ENCODE measurements at places on chromosomes 5 and 9. TPM values are rescaled to one million over a fixed set of nuclear protein-coding genes. Genes with fewer than 3 reads are reported as not detected.

The IL4 gene
- not detected for total RNA-seq

The GKAP1 gene
- total RNA-seq, result 16.2 TPM

The TYRP1 gene
- not detected for total RNA-seq

The CMBL gene
- 0.21 TPM for total RNA-seq

The SCGB3A2 gene
- total RNA-seq, result not detected

The SLC38A9 gene
- total RNA-seq, result 32.6 TPM

The PRR16 gene
- not detected for total RNA-seq

The NUTM2G gene
- not detected for total RNA-seq

The SPATA6L gene
- total RNA-seq, result 4.1 TPM

The LRRC70 gene
- total RNA-seq, result 13.0 TPM

The TMEM38B gene
- 17.5 TPM for total RNA-seq

The COL23A1 gene
- total RNA-seq, result 0.13 TPM

The ACOT12 gene
- total RNA-seq, result 1.1 TPM

The ARL10 gene
- total RNA-seq, result 9.2 TPM

The LHX3 gene
- total RNA-seq, result not detected

The LCP2 gene
- 293 TPM for total RNA-seq

The NACC2 gene
- total RNA-seq, result 8.2 TPM

The SHISAL2B gene
- total RNA-seq, result not detected

The ACTBL2 gene
- total RNA-seq, result not detected

The PRRX2 gene
- total RNA-seq, result not detected

The SLC34A3 gene
- total RNA-seq, result 0.16 TPM

The IL5 gene
- total RNA-seq, result not detected

The GADD45G gene
- 0.59 TPM for total RNA-seq

The FABP6 gene
- total RNA-seq, result not detected

The EPB41L4A gene
- 0.30 TPM for total RNA-seq

The PLGRKT gene
- total RNA-seq, result 31.7 TPM

The RICTOR gene
- total RNA-seq, result 56.9 TPM

The GMCL2 gene
- not detected for total RNA-seq

The IL13 gene
- total RNA-seq, result 0.50 TPM

The RNF183 gene
- not detected for total RNA-seq

The FAM163B gene
- not detected for total RNA-seq

The PCDHB8 gene
- not detected for total RNA-seq

The FYB1 gene
- total RNA-seq, result 635 TPM

The IFNA21 gene
- total RNA-seq, result not detected

The ARID3C gene
- total RNA-seq, result not detected

The UNC5A gene
- total RNA-seq, result not detected

The TMEM252 gene
- total RNA-seq, result not detected

The BTNL8 gene
- not detected for total RNA-seq

The SLC4A9 gene
- total RNA-seq, result 0.96 TPM

The GDA gene
- not detected for total RNA-seq

The PHF24 gene
- total RNA-seq, result not detected

The PFN3 gene
- total RNA-seq, result not detected

The CBY3 gene
- total RNA-seq, result not detected

The CDX1 gene
- total RNA-seq, result not detected

The CREBRF gene
- total RNA-seq, result 104 TPM

The SLC1A1 gene
- total RNA-seq, result not detected

The MARCHF3 gene
- 3.1 TPM for total RNA-seq

The EQTN gene
- not detected for total RNA-seq

The FOCAD gene
- total RNA-seq, result 12.8 TPM

Data from naive thymus-derived CD4-positive, alpha-beta T cell (primary cell).